Sciatic nerve (tissue), 2 donors: ENCODE measurements at places on chromosomes 1 and 21.
A peak's percentile ranks its signal among the peaks of the same experiment; 100 is the strongest.

DNA sequence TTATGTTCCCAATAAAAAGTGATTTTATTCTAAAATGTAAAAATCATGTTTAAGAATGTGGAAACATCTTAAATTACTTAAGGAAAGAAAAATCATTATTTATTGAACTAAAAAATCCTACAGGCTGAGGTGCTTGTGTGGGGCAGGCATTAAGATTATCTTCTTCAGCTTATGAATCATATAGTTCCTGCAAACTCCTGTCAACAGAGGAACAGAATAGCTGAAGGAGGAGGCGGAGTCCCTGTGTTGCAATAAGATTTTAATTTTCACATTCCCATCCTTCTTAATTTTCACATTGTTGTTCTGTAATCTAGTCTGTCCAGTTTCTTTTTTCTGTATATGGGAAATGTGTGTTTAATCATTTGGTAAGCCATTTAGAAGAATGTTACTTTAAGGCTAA is 20.6 kb upstream of the OLFML3 start:
- DNase-seq, result no peak

DNA sequence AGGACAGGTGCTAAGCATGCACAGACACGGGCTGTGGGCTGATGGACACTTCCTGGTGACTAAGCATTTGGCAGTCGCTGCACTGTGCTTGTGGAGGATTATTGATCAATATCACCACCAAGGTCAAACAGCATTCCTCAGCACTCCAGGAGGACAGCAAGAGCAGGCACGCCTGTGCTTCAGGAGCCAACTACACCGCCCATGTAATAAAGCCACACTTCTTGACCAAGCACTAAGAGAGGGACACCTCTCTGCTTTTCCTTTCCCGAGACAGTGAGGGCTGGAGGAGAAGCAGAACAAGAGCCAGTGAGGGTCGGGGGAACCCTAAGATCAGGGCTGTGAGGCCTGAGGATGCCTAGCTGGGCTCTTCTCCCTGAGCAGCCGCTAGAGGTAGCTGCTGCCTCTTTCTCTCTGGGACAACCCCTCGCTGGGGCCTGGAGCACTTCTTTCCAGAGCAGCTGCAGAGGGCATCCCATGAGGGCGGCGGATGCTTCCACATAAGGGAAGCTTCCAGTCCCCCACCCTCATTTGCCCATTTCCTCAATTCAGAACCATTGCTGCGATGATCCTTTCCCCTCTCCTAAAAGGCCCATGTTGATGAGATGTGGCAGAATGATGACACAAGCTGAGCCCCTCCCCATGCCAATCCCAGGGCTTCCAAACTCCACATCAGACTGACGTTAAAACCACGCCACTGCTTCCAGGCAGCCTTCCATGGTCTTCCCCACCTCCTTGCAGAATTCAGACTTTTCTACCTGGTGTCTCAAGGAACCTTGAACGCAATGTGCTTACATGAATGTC is 19.1 kb downstream of the RAB7B start:
- DNase-seq, result peak; percentile 80

DNA sequence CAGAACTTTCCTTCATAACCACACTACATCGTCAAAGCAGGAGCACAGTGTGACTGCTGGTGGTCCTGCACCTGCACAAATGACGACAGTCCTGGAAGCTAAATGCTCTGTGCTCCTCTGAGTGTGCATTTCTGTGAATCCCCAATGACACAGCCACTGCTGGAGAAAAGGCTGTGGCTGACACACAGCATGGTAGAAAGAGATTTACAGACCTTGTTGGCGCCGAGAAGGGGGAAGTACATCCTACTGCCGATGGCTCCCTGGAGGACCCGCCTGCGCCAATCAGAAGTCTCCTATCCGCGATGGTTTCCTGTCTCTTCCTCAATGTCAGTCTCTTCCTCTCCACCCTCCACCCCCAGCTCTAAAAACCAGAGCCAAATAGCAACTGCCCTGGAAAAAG is 115.4 kb upstream of the RAB4A start:
- peak; percentile 73 for DNase-seq

- DNase-seq, result no peak
Observed at GRCh38 chr1:22837332-22837731, 126.7 kb downstream of the EPHB2 start.

DNA sequence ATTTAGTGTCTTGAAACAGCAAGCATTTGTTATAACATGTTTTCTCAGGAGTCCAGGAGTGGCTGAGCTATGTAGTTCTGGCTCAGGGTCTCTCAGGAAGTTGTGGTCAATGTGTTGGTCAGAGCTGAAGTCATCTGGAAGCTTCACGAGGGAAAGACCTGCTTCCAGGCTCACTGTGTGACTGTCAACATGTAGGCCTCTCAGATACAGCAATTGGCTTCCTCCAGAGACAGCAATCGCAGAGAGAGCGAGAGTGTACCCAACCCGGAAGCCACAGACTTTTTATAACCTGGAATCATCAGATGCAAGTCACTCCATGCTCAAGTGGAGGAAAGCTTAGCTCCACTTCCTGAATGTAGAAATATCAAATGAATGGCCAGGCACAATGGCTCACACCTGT is 40.9 kb downstream of the TNFRSF9 start:
- DNase-seq, result no peak

- no peak for DNase-seq
Observed at GRCh38 chr1:207493212-207493611, 2.7 kb upstream of the CR1 start.
